Cerebellar nuclear complex (tissue), 1 donor: ENCODE measurements at places on chromosomes 12 and 14.

- DNase-seq: peak; percentile 14
These were observed 26.9 kb downstream of the ZDHHC17 start for GRCh38 chr12:76790564-76791552.

DNA sequence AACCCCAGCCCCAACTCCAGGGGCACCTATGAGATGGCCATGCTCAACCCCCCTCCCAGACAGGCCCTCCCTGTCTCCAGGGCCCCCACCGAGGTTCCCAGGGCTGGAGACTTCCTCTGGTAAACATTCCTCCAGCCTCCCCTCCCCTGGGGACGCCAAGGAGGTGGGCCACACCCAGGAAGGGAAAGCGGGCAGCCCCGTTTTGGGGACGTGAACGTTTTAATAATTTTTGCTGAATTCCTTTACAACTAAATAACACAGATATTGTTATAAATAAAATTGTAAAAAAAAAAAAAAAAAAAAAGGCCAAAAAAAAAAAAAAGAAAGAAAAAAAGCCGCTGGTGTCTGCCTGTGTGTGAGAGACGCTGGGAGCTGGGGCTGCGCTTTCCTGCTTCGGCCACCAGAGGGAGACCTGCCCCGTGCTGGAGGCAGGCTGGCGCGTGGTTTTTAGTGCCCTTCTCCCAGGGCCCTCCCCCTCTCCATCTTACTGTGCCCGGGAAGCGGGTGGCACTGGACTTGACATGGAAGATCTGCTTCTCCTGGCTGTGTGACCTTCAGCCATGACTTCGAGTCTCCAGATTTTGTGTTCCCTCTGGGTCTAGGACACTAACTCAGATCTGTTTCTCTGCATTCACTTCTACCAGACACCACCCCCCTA is 3.4 kb upstream of the NXPH4 start:
- peak; percentile 52 for DNase-seq

DNA sequence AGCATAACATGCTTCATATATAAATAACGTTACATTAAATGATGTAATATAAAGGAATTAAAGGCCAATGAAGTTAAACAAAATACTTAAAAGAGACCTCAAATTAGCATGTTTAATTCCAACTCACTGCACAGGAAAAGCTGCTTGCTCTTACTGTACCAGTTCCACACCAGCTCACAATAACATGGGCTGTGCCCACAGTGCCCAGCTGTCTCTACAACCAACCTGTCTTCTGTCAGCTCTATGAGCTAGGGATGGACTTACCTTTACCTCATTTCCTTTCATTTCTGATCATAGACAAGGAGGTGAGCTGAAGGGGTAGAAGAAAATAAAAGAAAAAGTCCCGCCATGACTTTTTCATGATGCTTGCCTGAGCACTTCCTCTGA is 64.8 kb downstream of the NKX2-1 start:
- DNase-seq: no peak

GRCh38 chr14:92461891-92462290 is 51.7 kb upstream of the RIN3 start:
- no peak for DNase-seq

- DNase-seq: peak; percentile 53
These were observed 29.2 kb downstream of the FOS start for GRCh38 chr14:75307700-75308379.

DNA sequence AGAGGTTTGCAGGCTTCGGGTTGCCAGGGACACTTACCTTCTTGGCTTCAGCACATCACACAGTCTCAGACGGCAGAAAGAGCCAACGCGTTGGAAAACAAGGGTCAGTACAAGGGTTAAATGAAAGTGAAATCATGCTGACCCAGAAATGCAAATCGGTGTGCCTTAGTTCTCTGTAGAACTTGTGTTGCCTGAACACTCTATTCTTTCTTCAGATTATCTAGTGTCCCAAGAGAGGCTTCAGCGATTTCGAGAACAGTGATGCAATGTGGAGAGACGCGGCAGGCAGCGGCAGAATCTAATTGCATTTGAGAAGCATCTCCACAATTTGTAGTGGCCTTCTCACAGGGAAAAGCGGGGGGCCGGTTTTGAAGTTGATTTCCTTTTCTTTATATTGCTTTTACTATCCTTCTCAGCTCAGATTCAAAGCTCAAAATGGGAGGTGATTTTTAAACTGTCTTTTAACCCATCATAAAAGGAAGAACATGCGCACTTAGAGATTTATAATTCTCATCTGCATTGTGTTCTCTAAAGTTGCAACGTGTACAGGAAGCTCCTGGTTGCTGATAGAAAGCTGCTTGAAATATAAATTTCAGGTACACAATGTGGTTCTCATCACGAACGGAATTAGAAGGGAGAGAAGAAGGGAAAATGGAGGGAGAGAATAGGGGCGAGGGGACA is 67.8 kb upstream of the EGLN3 start:
- no peak for DNase-seq

DNA sequence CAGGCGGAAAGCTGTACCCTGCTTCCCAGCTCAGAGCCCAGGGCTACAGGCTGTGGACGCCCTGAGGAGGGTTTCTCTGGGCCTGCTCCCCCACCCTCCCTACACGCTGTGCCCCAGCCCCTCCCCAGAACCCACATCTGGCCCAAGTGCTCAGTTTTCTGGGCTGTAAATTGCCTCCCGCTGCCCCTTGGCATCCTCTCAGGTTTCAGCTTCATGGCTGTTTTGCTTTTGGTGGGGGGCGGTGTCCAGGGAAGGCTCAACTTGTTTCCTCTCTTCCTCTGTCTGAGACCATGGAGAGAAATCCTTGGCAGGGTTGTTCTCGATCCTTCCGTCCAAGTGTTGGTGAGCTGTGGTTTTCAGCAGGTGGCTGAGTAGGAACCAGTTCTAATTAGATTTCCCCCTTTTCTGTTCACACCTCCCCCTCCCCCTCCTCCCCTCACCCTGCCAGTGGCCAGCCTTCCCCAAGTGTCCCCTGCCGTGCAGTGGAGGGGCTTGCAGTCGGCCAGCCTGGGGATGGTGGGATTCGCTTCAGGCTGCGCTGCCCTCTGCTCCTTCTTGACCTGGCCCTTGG is 61.8 kb downstream of the TSPAN9 start:
- no peak for DNase-seq

- DNase-seq: no peak
These were observed 260.5 kb downstream of the NEDD1 start for GRCh38 chr12:97167598-97167997.

DNA sequence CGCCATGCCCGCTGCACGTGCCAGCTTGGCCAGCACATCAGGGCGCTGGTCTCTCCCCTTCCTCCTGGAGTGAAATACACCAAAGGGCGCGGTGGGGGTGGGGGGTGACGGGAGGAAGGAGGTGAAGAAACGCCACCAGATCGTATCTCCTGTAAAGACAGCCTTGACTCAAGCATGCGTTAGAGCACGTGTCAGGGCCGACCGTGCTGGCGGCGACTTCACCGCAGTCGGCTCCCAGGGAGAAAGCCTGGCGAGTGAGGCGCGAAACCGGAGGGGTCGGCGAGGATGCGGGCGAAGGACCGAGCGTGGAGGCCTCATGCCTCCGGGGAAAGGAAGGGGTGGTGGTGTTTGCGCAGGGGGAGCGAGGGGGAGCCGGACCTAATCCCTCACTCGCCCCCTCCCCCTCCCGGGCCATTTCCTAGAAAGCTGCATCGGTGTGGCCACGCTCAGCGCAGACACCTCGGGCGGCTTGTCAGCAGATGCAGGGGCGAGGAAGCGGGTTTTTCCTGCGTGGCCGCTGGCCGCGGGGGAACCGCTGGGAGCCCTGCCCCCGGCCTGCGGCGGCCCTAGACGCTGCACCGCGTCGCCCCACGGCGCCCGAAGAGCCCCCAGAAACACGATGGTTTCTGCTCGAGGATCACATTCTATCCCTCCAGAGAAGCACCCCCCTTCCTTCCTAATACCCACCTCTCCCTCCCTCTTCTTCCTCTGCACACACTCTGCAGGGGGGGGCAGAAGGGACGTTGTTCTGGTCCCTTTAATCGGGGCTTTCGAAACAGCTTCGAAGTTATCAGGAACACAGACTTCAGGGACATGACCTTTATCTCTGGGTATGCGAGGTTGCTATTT is 914 bp upstream of the CCND2 start:
- no peak for DNase-seq

DNA sequence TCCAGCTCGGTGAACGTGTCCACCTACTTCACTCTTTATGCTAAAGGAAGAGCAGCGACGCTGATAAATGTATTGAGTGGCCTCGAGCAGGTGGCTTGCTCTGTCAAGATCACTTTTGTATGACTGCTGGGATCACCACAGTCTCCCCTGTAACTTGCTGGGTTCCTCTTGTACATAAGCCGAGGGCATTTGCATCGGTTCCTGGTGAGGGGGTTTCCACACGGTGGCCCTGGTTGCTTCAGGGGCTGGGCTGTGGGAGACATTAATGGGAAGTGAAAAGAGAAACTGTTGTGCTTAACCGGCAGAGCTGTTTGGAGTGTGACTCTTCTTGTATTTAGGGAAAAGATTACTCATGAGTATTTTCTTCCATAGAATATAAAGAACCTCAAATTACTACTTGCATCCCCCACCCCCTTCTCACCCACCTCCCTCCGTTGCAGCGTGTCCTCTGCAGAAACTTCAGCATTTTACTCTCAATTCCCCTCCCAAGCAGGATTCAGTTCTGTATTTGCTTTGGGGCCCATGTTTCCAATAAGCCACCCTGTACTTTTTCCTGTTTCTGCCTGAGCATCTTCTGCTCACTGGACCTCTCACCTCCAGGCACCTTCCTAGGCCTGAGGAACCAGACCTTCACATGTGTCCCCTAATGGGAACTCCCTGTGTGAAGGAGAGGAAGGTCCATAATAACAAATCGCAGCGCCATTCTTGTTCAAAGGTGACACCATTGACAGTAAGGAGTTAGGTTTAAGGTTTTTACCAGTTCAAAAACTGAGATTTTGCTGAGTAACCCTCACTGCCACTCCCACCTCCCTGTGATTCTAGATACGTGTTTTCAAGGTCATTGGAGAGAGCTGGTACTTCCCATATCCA is 187.0 kb downstream of the ETV6 start:
- DNase-seq: no peak

- no peak for DNase-seq
These were observed 87.0 kb downstream of the DNAI7 start for GRCh38 chr12:25107920-25108319.

GRCh38 chr14:74569806-74570591 is 42.0 kb downstream of the LTBP2 start:
- DNase-seq: no peak

DNA sequence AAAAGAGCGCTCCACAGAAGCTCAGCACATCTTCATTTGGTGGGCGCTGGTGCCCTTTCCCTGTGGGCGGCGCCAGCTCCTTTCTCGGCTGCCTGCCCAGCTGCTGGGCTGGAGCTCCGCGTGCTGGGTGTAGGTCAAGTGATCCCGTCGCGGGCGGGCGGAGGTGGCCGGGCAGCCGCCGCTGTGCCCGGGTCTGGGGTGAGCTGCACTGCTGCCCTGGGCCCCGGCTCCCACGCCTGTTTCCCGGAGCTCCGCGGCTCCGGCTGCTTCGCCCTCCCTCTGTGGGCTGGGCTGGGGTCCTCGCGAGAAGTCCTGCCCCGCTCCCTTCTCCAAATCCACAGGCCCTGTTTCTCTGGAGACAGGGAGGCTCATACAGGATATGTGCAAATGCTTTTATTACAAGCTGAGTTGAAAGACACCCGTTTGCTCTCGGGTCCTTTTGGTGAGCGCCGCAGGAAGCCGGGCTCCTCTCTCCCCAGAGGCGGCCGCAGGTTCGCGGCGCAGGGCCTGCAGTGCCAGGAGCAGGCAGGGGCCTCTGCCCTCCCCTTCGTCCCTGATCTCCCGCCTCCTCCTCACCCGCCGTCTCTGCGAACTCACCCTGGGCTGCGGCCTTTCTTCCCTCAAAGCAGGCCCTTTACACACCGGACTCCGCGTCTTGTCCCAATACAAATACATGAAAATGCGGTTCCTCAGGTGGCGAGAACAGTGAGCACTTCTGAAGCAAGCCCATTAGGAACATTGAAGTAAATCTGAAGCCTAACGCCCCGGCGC is 67.8 kb upstream of the CAPRIN2 start:
- no peak for DNase-seq

- DNase-seq: no peak
These were observed 51.3 kb downstream of the WASHC4 start for GRCh38 chr12:105158876-105159275.

DNA sequence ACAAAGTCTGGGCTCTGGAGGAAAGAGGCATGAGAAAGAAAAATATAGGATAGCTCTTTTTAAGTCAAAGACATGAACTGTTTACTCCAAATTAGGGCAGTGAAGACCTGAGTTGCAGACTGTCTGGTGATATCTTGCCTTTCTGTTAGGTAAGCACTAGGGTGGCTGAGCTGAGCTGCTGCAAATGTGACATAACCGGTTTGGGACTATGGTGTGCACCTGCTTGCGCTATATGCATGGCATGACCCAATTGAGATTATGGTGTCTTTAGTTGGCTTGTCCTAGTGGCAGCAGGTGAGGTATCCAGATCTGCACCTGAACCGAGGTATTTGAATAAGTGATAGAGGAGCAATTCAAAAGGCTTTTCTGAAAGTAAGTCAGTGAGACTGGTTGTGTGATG is 345.6 kb downstream of the APAF1 start:
- no peak for DNase-seq

- no peak for DNase-seq
These were observed 36.8 kb downstream of the FLVCR2 start for GRCh38 chr14:75615200-75615599.

DNA sequence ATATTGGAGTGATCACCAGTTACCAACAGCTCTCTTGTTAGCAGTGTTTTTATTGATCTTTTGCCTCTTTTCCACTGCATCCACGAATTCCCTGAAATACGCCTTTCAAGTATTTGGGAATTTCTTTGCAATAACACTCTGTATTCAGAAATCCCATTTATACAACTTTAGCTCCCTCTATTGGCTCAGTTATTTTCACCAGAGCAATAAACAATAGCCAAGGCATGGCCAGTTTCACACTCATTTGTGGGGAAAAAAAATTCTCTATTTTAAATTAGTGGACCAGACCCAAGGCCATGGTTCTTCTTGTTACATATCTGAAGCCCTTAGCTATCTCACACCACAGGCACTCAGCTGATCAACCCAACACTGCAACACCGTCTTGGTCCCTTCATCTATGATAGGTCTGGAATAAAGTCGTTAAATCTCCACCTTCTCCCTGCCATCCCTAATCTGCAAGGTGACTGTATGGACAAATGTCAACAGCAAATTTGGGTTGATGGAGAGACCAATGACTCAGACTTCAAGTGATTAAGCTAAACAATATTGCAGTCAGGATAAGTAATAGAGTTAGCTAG is 92.4 kb upstream of the TMEM260 start:
- no peak for DNase-seq

- DNase-seq: no peak
These were observed 46.5 kb upstream of the CCND2 start for GRCh38 chr12:4227046-4227445.

DNA sequence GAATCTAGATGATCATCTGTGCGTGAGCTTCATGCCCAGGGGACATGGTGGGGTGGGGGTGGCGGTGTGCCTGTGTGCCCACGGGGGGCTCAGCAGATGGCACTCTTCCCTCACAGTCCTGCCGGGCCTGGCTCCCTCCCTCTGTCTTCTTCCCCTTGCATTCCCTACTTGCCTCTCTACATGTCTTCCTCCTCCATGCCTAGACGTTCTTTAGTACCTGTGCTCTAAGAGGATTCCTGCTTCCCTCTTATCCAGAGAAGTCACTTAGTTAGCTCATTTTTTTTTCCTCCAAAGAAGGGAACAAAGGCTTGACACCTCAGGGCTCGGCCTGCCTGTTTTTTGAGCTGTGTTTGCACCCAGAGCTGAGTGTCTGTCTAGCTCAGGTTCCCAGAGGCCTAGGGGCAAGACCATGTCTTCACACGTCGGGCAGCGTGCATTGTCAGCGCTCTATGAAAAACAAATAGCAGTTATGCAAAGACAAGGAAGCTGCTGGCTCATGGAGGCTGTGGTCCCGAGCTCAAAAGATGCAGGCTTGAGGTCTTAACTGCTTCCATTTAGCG is 48.8 kb downstream of the NINJ2 start:
- no peak for DNase-seq
